ENCODE measurements at places on chromosomes 6 and 20.

- DNase-seq = peak; percentile 49
These were observed 1.9 kb downstream of the BCL2L1 start for GRCh38 chr20:31720486-31721407.

GRCh38 chr6:83633149-83633548 is 75.8 kb downstream of the SNAP91 start:
- DNase-seq = no peak

DNA sequence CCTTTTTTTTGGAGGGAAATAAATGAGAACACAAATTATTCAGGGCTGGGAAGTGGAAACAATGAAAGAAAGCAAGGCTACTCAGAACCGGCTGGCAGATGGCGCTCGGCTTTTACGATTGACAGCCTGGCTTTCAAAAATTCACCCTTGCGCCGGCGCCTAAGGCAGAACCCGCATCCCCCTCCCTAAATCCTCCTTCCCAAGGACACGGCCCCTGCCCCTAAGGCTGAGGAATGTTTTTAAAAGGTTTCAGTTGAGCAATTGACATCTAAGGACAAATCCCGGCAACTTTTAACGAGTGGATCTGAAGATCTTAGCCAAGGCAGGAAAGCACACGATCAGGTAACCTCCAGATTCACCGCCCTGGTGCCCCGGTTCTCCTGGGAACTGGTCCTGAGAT is 16.3 kb downstream of the GNAS start:
- peak; percentile 18 for DNase-seq

DNA sequence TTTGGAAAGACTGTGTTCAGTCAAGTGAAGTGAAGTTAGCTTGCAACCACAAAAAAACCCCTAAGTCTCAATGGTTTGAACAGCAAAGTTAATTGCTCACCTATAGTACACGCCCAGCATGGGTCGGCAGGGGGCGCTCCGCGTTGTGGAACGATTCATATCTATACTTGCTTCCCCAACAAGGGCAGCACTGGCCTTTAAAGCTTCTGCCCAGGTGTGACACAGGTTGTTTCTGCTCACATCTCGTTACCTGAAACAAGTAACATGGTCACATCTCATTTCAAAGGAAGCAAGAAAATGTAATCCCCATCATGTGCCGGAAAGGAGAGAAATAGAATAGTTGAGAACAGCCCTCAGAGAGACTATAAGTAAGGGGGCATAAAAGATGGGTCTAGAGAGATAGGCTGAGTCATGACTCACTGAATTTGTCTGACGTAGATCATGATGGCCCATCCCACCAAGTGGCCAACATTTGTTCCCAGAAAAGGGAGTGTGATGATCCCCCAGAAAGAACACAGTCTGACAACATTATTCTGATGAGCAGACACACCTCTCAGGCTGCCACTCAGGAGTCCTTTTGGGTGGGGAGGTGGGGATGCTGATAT is 29.0 kb downstream of the HNF4A start:
- peak; percentile 44 for DNase-seq

DNA sequence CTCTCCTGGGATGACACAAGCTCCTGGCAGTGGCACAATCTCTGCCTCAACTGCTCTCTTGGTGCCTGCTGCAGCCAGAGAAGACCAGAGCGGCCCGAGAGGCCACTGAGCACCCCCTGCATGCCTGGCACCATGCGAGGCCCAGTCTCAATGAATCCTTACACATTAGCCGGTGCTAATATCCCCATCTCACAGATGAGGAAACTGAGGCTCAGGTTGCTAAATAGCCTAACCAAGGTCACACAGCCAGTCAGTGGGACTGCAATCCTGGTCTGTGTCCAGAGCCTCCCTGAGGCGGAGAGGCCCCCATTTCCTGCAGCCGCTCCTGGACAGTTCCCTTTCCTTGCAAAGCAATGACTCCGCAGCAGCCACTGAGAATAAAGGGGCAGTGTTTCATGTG is 81.2 kb downstream of the GRM4 start:
- no peak for DNase-seq

DNA sequence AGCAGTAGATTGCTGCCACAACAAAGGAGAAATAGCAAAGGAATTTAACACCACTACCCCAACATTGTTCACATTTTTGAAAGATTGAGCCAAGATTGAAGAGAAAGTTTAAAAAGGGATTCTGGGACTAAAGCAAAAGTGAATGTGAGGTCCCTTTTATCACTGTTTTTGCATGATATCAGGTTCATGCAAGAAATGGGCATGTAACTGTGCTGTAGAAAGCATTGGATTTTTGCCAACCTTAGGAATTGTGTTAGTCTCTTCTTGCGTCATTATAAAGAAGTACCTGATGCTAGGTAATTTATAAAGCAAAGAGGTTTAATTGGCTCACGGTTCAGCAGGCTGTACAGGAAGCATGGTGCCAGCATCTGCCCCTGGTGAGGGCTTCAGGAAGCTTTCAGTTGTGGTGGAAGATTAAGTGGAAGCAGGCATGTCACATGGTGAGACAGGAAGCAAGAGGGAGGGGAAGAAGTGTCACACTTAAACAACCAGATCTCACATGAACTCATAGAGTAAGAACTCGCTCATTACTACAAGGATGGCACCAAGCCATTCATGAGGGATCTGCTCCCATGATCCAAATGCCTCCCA is 4.6 kb upstream of the GJB7 start:
- no peak for DNase-seq

- DNase-seq = no peak
These were observed 100.1 kb upstream of the COL21A1 start for GRCh38 chr6:56347526-56347925.

- peak; percentile 14 for DNase-seq
These were observed 20.2 kb downstream of the MYLK4 start for GRCh38 chr6:2730353-2731107.

- DNase-seq = no peak
These were observed 53.0 kb downstream of the ERMARD start for GRCh38 chr6:169804427-169804826.

DNA sequence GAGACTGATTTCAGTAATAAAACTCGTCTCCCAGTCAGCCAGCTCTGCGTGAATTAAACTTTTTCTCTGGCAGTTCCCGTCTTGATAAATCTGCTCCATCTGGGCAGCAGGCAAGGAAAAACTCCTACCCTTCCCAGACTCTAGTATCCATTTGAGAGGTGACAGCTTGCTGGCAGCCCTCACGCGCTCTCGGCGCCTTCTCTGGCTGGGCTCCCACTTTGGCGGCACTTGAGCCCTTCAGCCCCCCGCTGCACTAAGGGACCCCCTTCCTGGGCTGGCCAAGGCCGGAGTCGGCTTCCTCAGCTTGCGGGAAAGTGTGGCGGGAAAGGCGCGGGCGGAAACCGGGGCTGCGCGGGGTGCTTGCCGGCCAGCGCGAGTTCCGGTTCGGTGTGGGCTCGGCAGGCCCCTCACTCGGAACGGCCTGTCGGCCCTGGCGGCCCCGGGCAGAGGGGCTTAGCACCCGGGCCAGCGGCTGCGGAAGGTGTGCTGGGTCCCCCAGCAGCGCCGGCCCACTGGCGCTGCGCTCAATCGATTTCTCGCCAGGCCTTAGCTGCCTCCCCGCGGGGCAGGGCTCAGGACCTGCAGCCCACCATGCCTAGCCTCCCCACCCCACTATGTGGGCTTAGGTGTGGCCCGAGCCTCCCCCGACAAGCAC is 21.8 kb upstream of the GMPR start:
- DNase-seq = no peak

DNA sequence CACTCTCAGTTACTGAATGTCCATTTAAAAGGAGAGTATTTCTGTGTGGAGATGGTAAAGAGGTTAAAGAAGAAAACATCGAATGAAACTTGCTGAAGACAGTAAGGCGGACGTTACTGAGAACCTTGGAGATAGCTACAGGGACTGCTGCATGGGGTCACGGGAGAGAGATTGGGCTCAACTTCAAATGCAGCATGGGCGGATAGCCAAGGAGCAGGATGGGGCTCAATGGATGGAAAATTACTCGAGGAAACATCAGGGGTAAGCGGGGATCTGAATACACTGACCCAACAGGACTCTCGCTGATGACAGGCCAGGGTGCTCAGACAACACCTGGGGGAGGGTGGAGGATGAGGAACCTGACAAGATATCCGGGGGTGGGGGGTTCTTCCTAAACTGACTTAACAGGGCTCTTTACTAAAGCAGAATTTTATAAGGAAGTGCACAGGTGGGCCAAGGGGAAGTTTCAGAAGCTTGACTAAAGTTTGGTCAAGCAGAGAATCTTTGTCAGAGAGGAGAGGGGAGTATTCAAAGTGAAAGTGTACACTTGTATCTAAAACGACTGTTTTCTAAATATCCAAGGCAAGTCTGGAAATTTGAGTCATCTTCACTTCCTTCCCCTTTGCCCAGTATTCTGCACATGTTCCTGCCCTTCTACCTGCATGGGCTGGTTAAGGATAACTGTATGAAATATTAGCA is 22.8 kb downstream of the ECT2L start:
- DNase-seq = no peak

DNA sequence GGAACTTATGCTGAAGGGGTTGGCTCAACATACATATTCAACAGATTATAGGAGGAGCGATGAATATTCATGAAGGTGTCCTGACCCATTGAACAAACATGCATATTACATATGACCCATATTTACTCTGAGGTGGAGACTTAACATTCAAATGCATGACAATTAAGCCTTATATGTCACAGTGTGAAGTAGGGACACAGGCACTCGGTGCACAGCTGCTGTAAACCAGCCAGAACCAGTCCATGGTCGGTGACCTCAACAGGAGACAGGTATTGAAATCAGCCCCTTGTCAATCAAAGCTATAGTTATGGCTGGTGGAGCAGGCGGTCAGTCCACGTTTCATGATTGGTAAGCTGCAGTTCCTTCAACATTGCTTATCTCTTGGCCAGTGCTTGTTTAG is 347.3 kb downstream of the THBS2 start:
- no peak for DNase-seq

DNA sequence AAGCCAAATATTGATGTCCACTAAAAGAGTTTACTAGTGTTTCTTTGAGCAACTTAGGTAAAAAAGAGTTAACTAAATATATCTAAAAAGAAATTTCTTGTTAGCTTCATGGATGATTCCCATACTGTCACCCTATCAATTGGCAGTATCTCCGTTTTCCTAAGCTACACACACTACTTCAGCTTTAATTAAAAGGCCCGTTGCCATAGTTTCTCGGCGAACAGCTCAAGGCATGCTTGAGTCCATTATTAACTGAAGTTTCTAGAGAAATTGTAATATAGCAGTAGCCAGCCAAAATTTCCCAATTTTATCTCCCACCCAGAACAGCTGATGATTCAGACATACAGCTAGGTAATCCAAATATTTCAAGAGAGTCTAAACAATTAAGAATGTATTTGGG is 20.0 kb upstream of the BEND6 start:
- no peak for DNase-seq

DNA sequence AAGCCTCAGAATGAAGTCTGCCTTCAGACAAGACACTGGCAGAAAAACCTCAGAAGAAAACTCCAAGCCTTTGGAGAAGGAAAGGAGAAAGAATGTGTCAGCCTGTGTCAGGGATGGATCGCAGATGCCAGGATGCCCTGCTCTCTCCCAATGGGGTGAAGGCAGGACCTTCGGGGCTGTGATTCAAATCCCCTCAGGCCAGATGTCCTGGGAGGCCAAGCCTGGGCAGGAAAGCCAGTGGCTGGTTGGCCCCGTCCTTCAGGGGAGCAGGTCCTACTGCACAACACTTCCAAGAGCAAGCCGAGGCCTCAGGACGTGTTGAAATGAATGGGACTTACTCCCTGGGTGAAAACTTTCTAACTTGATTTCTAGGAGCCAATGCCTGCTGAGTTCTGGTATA is 36.5 kb downstream of the GJA10 start:
- DNase-seq = no peak

- no peak for DNase-seq
These were observed 15.4 kb downstream of the NHLRC1 start for GRCh38 chr6:18107061-18107460.

DNA sequence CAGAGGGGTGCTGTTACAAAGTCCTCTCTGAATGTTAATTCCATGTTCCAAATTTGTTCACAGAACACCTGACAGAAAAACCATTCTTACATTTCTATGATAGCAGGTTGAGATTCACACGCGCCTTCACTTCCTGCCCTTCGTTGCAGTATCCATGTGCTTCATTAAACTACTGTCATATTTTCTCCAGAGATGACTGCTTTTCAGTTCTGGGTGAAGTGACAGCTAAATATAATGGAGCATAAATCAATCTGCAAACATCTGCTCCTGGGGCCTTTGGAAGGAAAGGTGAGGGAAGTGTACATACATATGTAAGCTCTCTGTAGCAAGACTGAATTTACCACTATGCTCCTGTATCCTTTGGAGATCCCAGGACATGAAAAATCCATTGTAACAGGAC is 750.2 kb downstream of the HDGFL1 start:
- DNase-seq = no peak

DNA sequence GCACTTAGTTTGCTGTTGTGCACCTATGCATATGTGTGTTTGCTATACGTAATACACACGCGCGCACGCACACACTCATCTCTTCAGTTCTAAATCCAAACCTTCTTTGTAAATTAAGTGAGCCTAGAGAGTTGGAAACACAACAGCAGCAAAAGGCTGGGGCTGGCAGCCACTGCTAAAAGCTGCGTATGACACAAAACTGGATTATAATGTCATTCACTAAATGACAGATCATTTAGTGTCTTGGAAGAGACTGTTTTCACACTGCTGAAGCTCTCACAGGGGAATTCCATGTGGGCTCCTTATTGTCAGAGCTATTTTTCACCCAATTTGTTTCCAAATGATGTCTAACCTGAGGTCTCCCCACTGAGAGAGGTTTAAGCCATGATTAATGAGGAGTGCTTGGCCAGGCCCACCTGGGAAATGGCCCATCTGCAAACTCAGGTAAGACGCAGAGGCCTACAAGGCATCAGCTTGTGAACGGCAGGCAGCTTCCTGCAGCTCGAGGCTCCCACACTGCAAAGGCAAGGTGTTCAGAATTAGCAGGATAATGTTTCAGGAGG is 94.2 kb downstream of the OLIG3 start:
- no peak for DNase-seq

DNA sequence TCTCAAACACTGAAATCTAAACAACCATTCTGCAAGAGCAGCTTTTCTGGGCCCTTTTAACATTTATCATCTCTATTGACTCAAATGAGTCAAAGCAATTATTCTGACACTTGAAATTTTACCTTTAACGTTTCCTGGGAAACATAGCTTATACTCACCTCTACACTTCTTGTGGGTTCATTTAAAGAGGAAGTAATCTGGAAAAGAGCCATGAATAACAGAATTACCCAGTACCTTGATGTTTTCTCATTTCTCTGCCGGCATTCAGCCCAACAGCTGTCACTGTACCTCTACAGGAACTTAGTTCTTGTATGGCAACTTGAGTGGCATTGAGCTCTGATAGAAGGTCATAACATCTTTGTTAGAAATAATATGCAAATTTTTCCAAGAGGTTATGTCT is 272.2 kb downstream of the KCNQ5 start:
- DNase-seq = no peak

Measured in midbrain (tissue), 1 donor.